Activated CD4-positive, alpha-beta T cell treated with anti-CD3 and anti-CD28 coated beads for 4 hours (primary cell): ENCODE measurements at places on chromosomes 16 and 17.

DNA sequence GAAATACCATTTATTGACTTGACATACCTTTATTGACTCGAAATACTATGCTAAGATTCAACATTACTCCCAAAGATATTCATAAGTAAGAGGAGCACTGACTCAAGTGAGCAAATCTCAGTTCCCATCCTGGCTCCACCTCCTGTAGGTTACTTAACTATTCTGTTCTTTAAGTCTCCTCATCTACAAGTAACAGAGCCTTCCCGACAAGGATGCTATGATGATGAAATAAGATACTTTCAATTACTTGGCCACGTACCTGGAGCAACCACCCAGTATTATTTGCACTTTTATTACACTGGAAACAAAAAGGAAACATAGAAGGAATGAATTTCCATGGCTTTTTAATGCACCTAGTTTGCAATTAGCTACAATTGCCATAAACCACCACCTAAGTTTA is 16.3 kb downstream of the KANSL1 start:
- no peak for DNase-seq

- no peak for DNase-seq
Observed at GRCh38 chr17:61054436-61054835, 345.2 kb upstream of the TBX2 start.

DNA sequence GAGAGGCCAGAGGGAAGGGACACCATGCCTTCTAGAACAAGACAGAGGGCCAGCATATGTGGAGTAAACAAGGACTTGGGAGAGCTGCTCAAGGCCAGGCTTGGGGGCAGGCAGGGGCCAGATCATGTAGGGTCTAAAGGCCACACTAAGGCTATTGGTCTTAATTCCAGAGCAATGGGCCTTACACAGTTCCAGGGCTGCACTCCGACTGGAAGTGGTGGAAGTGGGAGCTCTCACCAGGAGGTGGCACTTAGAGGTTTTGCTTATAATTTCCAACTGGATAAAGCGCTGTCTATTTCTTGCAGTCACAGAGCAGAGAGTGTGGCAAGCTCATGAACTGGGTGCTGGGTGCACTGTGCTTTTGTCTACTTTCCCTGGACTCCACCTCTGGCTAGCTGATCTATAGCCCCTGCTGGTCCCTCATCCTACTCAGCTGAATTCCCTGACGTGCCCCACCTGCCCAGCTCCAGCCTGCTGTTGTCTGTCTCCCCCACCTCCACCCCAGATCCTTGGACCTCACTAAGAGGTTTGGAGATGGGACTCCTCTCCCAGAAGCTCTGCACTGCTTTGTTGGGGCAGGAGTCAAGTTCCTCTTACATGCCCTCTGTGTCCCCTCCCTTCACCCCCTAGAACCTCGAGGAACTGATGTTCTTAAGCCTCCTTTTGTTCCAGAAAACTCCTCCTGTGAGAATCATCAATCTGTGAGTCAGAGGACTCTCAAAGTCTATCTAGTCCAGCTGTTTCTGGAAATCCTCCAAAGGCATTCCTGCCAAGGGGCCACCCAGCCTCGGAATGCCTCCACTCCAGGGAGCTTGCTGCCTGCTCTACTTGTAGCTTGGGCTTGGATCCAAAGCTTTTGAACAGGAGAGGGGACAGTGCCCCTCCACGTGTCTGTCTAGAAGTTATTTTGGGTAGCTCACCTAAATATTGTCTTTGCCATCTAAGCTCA is 48.1 kb upstream of the KSR1 start:
- no peak for DNase-seq

GRCh38 chr17:77728474-77728795 is 230.1 kb upstream of the TNRC6C start:
- no peak for DNase-seq

DNA sequence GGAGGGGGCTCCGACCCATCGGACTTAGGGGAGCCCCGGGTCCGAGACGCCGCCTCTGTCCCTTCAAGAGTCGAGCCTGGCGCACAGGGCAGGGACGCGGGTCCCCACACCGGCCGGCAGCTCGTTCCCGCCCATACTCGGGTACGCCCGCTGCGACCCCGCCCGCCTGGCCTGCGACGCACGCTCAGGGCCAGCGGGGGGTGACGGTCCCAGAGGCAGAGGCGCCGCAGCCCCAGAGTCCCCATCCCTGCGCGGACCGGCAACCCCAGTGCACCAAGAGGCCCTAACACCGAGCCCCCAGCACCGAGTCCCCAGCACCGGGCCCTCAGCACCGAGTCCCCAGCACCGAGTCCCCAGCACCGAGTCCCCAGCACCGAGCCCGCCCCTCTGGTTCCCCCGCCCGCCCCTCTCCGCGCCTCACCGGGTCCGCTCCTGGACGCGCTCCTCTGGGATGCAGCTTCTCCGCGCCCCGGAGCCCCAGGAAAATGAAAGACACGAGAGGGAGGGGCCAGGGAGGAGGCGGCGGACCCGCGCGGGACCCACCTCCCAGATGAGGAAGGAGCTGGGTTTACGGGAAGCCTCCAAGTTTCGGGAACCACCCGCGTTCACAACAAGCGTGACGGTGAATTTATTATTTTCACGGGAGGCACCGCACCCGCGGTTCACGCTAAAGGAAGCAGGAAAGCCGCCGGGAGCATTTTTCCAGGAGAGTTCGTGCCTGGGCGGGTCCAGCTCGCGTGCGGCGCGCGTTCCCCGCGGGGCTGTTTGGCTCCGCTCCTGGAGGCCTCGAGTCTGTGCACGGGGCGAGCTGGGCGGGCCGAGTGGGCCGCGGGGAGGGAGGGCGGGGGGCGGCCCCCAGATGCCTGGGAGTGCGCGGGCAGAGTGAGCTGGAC is at the start of gene SECTM1:
Gene SECTM1 (minus strand): TSS at position 488 of the 893 bp plus-strand sequence. CDS start 6,526 bp downstream, outside the sequence.
- DNase-seq: no peak

- DNase-seq: no peak
Observed at GRCh38 chr16:74577882-74578366, 29.0 kb downstream of the GLG1 start.

DNA sequence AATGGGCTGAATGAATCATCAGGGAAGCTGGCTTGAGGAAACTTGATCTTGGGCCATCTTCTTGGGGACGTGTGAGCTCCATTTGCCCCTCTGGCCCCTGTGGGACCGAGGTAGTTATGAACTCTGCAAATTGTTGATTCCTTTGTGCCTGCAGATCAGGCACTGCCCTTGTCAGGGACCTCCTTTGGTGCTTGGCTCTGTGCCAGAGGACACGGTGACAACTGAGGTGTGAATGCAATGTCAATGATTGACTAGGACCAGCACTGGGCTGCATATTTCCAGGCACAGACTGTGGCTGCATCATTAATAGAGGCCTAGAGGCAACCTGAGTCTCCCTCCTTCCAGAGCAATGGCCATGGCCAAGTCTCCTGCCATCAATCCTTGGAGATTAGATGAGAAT is 23.8 kb downstream of the PDILT start:
- no peak for DNase-seq

DNA sequence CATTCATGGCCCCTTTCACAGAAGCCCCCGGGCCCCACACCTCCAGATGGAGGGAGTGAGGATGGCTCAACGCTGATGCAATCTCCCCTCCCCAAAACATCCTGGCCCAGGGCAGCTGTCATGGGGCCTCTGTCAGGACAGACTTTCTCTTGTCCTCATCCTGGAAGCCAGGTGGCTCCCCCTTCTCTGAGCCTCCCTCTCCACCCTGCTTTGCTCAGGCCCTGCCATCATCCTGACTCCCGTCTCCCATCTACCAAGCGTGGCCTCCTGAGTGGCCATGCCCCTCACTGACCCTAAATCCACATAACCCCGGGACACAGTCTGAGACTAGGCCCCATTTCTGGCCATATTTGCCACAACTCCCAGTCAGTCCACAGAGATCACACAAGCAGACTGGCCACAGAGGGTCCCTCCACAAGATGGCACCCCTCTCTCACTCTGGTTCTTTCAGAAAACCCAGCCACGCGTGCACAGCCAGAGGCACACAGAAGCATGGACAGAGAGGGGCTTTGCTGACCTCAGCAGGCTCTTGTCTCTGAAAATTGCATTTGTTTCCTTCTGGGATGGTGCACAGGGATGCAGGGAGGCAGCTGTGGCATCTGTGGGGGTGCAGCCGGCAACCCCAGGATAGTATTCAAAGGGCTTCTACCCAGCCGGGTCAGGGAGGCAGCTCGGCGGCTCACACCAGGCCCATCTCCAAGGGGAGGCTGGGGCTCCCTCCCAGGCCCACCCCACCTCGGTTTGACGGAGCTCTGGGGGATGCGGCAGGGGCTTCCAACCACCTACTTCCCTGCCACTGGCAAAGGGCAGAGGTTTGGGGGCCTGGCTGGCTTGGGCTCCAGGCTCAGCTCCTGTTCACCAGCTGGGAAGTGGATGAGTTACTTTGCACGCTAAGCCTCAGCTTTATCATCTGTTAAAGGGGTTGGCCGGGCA is 16.9 kb downstream of the DOC2B start:
- no peak for DNase-seq

GRCh38 chr16:85227084-85227945 is 115.0 kb upstream of the CIBAR2 start:
- no peak for DNase-seq

DNA sequence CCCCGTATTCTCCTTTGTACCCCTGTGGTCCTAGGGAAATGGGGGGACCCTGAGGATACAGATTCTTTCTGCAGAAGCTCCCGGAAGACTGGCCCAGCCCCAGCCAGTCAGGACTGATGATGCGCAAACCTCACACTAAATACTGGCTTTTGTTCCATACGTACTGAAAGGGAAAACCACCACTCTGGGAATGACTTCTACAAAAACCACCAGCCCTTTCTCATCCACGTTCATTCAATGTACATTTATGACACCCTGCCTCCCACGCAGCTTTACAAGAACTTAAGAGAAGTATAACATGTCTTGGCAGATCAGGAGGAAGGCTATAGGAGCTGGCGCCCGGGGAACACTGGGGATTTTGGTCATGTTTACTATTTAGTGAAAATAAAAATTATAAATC is 70.6 kb downstream of the MARCHF10 start:
- no peak for DNase-seq

GRCh38 chr17:81491761-81492160 is 20.8 kb downstream of the ACTG1 start:
- no peak for DNase-seq

GRCh38 chr17:9677411-9677810 is 32.1 kb downstream of the USP43 start:
- DNase-seq: no peak

DNA sequence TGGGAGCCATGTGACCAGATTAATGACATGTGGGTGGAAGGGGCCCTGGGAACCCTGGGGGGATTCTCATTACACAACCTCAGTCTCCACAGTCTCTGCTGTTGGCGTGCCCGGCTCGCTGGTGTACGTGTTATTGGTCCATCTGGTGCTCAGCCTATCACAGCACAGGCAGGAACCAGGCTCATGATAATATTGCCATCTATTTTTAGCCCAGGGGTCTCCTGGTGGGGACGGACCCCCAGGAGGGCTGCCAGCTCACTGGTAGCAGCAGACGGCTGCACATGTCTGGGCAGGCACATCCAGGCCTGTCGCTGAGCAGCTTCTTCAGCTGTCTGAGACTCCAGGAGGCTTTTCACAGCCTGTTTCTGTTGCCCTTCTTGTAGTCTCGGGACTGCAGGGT is 123.8 kb downstream of the RAB11FIP4 start:
- no peak for DNase-seq
